Right kidney (tissue), 9 donors: ENCODE measurements at places on chromosomes 5 and 9.

- no peak for DNase-seq
These were observed 420.8 kb upstream of the EDIL3 start for GRCh38 chr5:84805473-84805872.

- DNase-seq: no peak
These were observed 61.5 kb downstream of the MEIKIN start for GRCh38 chr5:131883984-131884383.

DNA sequence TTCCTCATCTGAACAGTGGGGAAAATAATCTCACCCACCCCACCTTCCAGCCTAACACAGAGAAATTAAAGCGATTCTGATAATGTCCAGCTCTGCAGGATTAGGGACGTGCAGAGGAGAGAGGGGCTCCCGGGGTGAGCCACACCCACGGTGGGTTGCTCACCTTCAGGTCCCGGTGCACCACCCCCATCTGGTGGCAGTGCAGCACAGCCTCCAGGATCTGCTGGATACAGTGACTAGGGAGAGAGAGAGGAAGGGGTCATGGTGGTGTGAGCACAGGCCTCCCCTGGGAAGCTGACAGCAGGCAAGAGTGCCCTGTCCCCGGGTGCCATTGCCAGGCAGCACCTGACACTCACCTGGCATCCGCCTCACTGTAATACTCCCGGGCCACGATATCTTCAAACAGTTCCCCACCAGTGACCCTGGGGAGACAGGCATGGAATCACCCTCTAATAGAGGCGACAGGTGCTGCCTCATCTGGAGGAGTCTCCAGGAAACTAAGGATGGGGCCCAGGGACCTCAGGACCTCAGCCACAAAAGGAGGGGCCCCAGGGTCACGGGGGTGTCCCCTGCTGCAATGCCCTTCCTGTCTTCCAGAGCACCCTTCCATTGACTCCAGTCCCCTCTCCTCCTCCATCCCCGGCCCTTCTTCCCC, 33.0 kb downstream of the CAMK2A start:
- no peak for DNase-seq

GRCh38 chr5:141343242-141343952, at the start of gene PCDHGA3:
Gene PCDHGA3, plus strand, starts transcription at chr5:141343829. Its CDS starts 205 bp downstream, at chr5:141344034.
- no peak for DNase-seq

DNA sequence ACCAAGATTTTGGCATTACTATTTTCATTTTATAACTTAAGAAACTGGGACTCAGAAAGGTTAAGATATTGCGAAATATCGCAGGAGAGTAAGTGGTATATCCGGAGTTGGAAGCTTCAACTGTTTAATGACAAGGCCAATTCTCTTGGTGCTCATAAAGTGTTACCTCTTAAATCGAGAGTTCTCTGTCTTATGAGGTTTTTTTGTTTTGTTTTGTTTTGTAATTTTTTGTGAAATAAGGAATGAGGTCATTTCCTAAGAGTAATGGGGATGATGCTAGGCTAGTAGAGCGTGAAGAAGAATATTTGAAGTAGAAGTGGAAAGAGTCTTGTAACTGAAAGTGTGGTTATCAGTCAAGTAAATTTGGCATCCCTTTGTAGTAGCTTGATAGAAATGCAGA, 183.2 kb upstream of the DAB2 start:
- no peak for DNase-seq

DNA sequence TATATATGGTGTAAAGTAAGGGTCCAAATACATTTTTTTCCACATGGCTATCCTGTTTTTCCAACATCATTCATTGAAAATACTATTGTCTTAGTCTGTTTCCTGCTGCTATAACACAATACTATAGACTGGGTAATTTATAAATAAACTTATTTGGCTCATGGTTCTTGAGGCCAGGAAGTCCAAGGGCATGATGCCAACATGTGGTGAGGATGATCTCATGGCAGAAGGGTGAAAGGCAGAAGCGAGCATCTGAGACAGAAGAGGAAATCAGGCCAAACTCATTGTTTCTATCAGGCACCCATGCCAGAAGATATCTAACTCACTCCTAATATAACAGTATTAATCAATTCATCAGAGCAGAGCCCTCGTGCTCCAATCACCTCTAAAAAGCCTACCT, 42.6 kb downstream of the ANKRD55 start:
- DNase-seq: no peak
